Activated gamma-delta T cell (primary cell): ENCODE measurements at places on chromosomes 5 and 9.

- no peak for DNase-seq
Measured at GRCh38 chr5:157613385-157614245, 38.0 kb upstream of the ADAM19 start.

DNA sequence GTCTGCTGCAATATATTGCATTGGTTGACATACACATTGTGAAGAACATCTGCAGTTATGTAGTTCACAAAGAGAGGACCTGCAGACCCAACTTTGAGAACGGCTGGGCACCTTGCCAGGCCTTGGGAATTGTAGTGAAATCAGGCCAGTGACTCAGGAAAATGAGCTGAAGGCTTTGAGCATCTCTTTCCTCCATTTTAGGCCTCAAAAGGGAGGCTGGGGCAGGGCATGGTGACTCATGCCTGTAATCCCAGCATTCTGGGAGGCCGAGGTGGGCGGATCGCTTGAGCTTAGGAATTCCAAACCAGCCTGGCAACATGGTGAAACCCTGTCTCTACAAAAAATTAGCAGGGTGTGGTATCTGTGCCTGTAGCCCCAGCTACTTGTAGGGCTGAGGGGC is 1.4 kb upstream of the IPPK start:
- no peak for DNase-seq

DNA sequence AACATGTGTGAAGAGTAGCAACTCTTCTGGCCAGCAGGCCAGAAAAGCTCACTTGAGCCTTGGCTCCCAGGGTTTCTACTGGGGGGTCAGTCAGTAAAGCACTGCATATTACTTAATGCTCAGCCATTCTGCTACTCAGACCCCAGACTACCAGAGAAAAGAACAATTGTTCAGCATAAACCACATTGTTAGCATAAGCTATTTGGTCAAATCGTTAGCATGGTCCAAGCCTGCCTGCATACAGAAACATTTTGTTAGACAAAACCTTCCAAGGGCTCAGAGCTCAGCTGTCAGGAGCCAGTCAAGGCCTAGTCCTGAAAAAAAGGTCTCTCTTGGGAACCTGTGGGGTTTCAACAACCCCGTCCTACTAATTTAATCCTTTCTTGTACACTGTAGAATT is 449.3 kb downstream of the PRR16 start:
- no peak for DNase-seq

DNA sequence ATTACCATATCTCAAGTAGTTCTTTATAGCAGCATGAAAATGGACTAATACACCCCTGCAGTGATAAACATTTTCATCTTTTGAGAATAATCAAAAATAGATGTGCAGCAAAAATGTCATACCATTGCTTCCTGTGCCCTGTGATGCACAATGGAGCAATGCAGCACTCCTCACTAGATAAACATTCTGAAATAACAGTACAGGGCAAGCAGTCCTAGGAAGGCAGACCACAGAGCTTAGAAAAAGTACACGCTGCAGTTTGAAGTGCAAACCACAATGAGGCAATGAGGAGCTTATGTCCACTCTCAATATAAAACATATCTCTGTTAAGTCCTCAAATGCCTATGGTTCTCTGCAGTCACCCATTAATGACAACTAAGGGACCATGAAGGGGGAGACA is 367.6 kb downstream of the PDE4D start:
- DNase-seq, result no peak

- no peak for DNase-seq
Measured at GRCh38 chr9:110351009-110351467, 13.4 kb upstream of the TXNDC8 start.

GRCh38 chr5:178671602-178672144 is 44.8 kb upstream of the CLK4 start:
- DNase-seq, result no peak

DNA sequence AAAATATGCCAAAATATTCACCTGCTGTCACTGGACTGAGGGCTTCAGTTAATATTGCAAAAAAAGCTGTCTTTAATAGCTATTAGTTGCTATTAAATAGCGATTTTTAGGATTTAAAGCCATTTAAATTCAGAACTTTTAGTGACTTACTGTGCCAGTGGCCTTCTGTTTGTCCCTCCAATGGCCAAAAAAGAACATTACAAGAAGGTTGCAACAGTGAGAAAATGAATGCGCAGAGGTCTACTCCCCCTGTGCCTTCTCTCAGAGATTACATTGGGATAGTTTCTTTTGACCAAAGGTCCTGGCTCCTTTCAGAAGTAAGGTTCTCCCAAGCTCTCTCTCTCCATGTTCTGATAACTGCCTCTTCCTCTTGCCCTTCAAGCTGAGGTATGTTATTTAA is 930.3 kb upstream of the ARRDC3 start:
- no peak for DNase-seq

- DNase-seq, result no peak
Measured at GRCh38 chr5:38329132-38329715, 70.9 kb downstream of the EGFLAM start.

DNA sequence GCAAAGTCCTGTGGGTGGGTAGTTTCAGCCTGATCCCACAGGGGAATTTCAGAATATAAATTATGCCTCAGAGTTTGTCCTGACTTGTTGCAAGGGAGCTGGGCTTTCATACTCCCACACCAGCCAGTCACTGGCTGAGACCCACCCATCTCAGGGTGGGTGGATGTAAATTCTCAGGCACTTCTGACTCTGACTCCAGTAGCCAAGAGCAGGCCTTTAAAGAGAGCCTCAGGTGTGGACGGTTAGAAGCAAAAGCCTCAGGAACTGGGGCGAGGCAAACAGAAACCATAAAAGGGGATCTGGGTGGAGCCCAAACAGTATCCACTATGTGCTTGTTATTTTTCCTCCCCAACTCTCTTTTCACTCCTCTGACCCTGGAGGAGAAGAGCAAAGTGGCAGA is 28.6 kb upstream of the FBXW11 start:
- DNase-seq, result no peak

DNA sequence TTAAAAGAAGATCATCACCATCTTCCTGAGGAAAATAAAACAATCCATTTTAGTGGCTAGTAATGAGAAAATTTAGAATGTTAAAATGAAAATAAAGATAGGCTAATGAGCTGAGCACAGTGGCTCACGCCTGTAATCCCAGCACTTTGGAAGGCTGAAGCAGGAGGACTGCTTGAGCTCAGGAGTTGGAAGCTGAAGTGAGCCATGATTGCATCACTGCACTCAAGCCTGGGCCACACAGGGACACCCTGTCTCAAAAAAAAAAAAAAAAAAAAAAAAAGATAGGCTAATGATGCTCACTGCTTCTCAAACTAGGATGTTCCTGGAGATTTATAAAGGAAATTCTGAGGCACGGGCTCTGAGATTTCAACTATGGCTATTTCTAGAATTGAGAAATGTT is 50.3 kb downstream of the CPLANE1 start:
- no peak for DNase-seq

DNA sequence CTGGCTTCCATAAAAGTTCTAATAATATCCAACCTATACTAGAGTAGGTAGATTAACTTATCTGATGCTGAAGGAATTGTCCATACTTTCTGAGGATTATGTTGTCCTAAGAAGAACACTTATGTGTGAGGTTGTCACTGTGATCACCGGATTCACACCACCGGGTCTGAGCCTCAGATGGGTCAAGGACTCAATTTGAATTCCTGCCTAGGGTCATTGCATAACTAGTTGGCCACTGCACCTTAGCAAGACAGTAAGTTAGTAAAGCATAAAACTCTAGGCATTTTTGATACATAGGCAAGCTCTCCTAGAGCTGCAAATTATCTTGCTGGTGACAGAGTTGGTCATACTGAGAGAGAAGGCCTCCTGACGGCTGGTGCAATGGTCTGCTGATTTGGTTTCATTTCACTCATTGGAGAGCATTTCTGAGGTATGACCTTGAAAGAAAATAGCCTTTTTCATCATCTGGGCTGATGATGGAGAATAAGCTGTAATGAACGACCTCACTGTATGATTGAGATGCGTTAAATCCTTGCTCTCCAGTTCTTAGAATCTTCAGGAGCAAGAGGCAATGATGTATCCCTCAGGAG is 72.0 kb upstream of the CKMT2 start:
- DNase-seq, result no peak

- no peak for DNase-seq
Measured at GRCh38 chr9:134937566-134938345, 20.0 kb upstream of the FCN1 start.

GRCh38 chr5:79576606-79577289 is 35.5 kb upstream of the TENT2 start:
- DNase-seq, result no peak

GRCh38 chr5:148853868-148854267 is 27.5 kb downstream of the ADRB2 start:
- no peak for DNase-seq

- DNase-seq, result no peak
Measured at GRCh38 chr9:16712787-16713186, 157.7 kb downstream of the BNC2 start.

- no peak for DNase-seq
Measured at GRCh38 chr9:2128618-2129017, 113.5 kb downstream of the SMARCA2 start.

DNA sequence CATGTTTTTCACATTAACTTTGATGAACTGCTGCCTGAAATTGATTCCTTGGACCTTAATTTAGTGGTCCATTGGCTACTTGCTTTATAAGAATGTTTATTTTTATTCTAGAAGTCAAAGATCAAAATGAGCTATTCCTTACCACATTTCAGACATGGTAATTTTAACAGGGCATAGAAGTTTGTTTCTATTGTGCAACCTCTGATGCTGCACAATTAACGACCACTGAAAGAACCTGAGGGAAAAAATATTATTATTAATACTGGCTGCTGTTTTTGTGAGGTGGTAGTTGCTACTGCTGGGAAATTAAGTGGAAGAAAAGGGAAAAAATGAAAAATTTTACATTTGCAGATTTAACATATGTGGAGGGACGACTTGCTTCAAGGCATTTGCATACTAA is 37.9 kb upstream of the RAB3C start:
- DNase-seq, result no peak

- no peak for DNase-seq
Measured at GRCh38 chr9:137272241-137273094, 5.1 kb upstream of the TOR4A start.

GRCh38 chr9:122126331-122127261 is 33.0 kb downstream of the NDUFA8 start:
- no peak for DNase-seq

DNA sequence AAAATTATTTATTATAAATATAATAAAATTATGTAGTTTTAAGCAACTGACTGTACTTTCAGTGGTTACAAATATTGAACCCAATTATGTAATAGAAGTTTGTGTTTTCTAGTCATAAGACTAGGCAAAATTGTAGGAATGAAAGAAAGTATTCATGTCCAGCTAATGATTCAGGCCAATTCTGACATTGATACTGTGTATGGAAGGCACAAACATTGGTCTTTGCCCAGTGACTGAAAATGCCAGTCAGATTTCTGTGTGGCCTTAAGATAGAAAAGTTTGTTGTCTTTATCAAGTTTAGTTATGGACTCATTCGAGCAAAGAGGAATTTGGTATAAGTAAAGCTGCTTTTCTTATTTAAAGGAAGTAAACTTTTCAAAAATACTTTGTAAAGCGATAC is 60.3 kb downstream of the SLC12A2 start:
- no peak for DNase-seq

DNA sequence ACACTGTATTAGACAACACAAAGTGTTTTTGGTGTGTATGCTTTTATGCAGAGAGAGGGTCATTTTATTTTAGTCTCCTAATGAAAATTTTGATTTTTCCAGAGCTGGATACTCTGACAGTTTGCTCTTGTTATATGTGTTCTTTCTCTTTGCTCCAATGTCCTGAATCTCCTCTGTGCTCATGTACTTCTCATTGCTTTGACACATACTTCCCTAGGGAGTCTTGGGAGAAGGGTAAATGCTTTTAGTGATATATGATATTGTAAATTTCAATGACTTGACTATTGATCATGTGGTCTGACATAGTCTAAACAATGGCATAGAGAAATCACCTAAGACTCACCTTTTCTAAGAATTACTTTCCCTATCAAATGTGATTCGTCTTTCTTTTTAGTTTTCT is 972.6 kb upstream of the EDIL3 start:
- DNase-seq, result no peak

- no peak for DNase-seq
Measured at GRCh38 chr5:92944903-92945604, 636.0 kb downstream of the NR2F1-AS1 start.

DNA sequence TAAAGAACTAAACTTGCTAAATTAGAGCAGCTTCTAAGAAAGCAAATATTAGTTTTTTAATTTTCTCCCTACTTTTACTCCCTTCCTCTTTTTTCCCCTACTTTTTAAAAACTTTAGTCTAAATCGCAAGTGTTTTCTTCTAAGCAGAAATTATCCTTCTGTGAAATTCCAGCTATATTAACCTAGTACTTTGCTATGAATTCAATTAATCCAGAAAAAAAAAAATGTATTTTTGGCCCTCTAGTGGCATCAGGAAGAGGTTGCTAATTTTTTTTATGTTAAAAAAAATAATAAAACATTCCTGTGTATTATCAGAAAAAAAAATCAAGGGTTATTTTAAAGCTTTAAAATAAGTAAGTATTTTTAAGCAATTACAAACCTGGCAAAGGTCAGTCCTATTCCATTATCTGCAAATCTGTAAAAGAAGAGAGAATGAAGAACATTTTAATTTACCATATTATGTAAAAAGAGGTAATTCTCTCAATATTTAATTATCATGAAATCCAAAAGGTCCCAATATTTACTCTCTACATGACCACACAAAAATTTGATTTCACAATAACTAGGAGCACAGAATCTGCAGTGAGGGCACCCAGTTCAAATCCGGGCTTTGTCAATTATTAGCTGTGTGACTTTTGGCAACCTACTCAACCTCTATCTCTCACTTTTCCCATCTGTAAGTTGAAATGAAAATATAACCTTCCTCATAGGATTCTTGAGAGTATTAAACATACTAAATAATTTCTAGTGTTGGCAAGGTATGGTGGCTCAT is 52.0 kb downstream of the CEMIP2 start:
- DNase-seq, result no peak

GRCh38 chr5:168022446-168023169 is 268.8 kb upstream of the WWC1 start:
- no peak for DNase-seq

DNA sequence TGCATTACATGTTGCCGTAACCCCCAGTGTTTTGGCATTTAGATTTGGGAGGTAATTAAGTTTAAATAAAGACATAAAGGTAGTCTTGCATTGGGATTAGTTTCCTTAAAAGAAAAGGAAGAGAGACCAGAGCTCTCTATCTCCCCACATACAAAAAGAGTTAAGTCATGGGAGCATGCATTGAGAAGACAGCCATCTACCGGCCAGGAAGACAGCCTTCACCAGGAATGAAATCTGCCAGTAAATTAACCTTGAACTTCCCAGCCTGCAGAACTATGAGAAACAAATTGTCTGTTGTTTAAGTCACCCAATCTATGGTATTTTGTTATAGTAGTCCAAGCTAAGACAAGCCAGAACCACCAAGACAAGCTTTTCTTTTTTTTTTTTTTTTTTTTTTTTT is 567.0 kb upstream of the CDH18 start:
- DNase-seq, result no peak

- no peak for DNase-seq
Measured at GRCh38 chr9:33435821-33436277, 11.5 kb downstream of the AQP3 start.

- DNase-seq, result no peak
Measured at GRCh38 chr5:7629561-7629960, 221.4 kb downstream of the CFAP90 start.
